ENCODE measurements at places on chromosomes 1 and 21.

GRCh38 chr1:178311164-178311563 is 185.6 kb downstream of the CLEC20A start:
- no peak for DNase-seq

GRCh38 chr1:52562766-52563165 is 9.9 kb upstream of the TUT4 start:
- no peak for DNase-seq

DNA sequence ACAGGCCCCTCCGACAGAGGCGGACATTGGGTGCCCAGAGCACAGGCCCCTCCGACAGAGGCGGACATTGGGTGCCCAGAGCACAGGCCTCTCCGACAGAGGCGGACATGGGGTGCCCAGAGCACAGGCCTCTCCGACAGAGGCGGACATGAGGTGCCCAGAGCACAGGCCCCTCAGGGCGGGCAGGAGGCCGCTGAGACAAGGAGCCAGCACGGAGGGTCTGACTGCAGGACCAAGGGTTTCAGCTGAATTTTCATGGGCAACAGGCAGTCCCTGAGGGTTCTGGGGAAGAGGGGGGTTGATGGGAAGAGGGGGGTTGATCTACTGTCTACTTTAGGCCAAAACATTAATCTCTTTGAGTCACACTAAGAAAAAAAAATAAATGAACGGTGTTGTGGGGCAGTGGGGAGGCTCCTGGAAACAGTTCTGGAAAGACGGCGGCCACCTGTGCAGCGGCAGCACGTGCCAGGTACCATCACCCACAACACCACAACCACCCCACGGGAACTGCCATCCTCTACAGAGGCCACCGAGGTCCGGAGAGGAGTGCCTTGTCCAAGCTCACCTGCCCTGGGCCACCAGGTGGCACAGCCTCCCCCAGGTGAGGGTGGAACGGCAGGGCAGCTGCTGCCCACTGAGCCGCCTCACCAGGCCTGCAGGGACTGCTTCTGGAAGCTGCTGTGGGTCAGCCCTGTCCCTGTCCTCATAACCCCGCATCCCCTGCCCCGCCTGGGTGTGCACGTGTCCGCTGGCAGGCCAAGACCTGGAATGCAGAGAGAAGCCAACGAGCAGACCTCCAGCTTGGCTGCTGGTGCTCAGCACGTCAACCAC is 20.5 kb downstream of the PRDM15 start:
- DNase-seq = no peak

DNA sequence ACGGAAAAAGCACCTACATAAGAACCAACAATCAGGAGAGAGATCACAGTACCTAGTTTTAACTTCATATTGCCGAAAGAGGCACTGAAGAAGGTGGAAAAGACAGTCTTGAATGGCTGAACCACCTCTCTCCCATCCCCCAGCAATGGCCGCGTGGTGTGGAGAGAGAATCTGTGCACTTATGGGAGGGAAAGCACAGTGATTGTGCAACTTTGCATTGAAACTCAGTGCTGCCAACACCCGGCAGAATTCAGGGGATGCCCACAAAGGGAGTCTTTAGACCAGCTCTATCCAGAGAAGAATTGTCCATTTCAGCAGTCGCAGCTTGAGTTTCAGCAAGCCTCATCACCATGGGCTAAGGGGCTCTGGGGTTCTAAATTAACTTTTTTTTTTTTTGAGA is 186.3 kb upstream of the USP25 start:
- DNase-seq = no peak

GRCh38 chr1:45016767-45017166 is 4.7 kb downstream of the UROD start:
- no peak for DNase-seq

DNA sequence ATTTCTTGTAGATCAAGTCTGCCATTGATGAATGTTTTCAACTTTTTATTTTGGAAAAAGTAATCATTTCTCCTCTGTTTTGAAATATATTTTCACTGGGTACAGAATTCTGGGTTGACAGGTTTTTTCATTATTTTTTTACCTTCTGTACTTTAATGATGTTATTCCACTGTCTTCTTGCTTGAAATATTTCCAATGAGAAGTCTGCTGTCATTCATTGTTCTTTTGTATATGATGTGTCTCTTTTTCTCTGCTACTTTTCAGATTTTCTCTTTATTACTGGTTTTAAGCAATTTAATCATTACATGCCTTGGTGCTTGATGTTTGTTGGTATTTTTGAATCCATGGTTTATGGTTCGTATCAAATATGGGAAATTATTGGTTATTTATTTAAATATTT is 22.4 kb upstream of the FOXO6 start:
- DNase-seq = no peak
